ENCODE measurements at places on chromosomes 5 and 9.

GRCh38 chr5:177362610-177363507, 5.1 kb downstream of the RGS14 start:
- DNase-seq, result no peak

GRCh38 chr5:110899566-110900412, 161.0 kb downstream of the SLC25A46 start:
- DNase-seq, result no peak

- no peak for DNase-seq
These were observed 58.9 kb downstream of the DAP start for GRCh38 chr5:10702040-10702629.

- DNase-seq, result no peak
These were observed 9.6 kb upstream of the PTGES2 start for GRCh38 chr9:128136816-128137793.

DNA sequence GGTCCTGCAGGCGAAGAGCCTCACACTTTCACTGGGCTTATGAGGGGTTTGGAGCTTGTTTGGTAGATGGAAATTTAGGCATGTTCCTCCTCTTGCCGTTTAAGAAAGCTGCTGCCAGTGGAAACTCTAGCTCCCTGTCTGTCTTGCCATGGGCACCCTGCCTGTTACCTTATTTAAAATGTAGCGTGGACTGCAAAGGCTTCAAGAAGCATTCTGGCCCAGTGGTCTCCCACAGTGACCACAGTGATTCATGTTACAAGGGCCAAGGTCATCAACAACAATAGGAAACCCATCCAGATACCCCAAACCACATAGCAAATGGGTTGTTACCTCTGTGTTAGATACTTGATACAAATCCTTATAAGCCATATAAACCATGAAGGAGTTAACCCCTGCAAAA, 96.6 kb downstream of the DPYSL3 start:
- no peak for DNase-seq

GRCh38 chr5:149380466-149381121, 1.5 kb upstream of the IL17B start:
- no peak for DNase-seq

GRCh38 chr5:150763023-150763769, 4.4 kb upstream of the DCTN4 start:
- DNase-seq, result no peak

GRCh38 chr9:70409280-70409679, 5.2 kb downstream of the KLF9 start:
- DNase-seq, result no peak

DNA sequence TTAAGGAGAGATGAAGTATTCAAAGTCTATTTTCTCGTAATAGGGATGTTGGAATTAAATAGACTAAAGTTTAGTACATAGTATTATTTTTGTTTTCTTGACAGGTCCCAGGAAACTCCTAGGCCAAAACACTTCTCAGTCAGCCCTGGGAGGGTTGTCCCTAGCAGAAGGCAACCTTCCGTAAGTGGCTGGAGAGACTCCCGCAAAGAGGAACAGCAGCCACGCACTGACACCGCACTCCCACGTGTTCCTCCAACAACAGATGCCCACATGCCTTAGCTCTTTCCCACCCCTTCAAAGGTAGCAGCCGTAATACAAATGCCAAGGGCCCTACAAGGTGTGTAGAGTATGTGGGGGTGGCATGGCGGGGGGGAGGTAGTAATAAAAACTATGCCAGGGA, 28.4 kb downstream of the PCDHGC5 start:
- DNase-seq, result no peak

Data from NCI-H446 (cell line).